ENCODE measurements at places on chromosomes 11 and 22. TPM values are rescaled to one million over a fixed set of nuclear protein-coding genes. Genes with fewer than 3 reads are reported as not detected.

Gene TTC28
- total RNA-seq = 3.2 TPM

Gene SPTBN2
- 92.1 TPM for total RNA-seq

Gene MS4A15
- total RNA-seq = not detected

Gene YAP1
- 191 TPM for total RNA-seq

Gene GPR83
- total RNA-seq = under 0.01 TPM

Gene TREH
- not detected for total RNA-seq

Gene TMEM191B
- 1.1 TPM for total RNA-seq

Gene MB
- total RNA-seq = not detected

Gene DMC1
- total RNA-seq = 2.2 TPM

Gene HPX
- total RNA-seq = not detected

Gene SAA4
- 1.9 TPM for total RNA-seq

Gene OR4X2
- total RNA-seq = not detected

Gene CHRM4
- total RNA-seq = not detected

Gene MS4A12
- not detected for total RNA-seq

Gene TMPRSS4
- 48.7 TPM for total RNA-seq

Gene MRGPRF
- not detected for total RNA-seq

Gene FAM227A
- total RNA-seq = 0.48 TPM

Gene DDX25
- total RNA-seq = 0.24 TPM

Gene OR51B5
- total RNA-seq = not detected

Gene ZNRF3
- 5.1 TPM for total RNA-seq

Data from tracheal epithelial cell (primary cell).